ENCODE measurements at places on chromosomes 6 and 20.

- no peak for DNase-seq
Measured at GRCh38 chr6:169795196-169795595, 43.8 kb downstream of the ERMARD start.

- DNase-seq: no peak
Measured at GRCh38 chr6:140921366-140922226, 1211.1 kb upstream of the GJE1 start.

DNA sequence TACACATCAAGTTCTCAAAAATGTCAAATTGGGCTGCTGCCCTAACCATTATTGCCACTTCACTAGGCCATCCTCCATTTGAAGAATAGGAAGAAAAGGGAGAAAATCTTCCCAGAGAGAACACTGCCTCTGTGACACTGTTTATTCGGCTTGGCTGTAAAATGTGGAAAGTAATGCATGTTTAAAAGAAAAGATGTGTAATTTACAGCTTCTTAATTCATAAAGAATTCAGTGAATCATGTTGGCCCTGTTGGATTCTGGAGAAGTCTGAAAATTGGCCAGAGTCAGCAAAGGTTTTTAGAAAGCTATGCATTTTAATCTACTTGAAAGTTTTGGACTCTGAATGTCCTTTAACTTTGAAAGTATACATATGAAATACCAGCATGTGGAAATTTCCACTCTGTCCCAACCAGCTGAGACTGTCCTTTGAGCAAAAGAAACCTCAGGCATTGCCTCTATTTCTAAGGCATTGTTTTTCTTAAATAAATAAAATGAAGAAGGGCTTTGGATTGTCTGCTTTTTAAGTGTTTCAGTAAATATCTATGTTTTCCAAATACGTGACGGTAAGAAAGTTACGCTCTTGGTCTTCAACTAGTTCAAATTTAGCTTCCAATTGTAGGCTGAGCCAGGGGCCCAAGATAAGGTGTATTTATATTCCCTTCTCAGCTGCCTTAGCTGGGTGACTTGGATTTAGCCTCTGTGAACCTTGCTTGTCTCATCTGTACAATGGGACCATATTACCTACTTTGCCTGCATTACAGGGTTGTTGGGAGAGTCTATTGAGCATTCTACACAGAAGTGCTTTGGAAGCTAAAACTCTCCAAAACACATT is 222.2 kb downstream of the UST start:
- no peak for DNase-seq

- DNase-seq: no peak
Measured at GRCh38 chr20:44696315-44696714, 18.9 kb upstream of the CCN5 start.

DNA sequence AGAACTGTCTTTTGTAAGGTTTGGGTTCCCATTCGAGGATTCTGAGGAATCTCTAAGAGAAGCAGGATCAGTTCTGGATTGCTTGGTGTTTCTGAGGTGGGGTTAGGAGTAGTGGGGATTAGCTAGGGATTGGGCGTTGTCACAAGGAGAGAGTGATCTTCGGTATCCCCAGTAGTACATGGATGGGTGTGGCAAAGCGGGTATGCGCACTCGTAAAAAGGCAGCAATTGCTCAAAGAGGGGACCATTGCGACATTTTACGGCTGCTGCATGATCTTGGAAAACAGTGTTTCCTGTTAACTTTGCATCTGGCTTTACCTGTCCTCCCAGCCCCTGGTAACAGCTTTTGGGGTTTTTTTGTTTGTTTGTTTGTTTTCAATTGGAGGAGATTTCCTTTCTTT is 9.7 kb upstream of the ZSCAN9 start:
- DNase-seq: no peak

- no peak for DNase-seq
Measured at GRCh38 chr20:63830841-63831588, at the start of gene ZBTB46. TSS of gene ZBTB46 (minus strand) at chr20:63831264. CDS start at chr20:63790757, 40,507 bp downstream.

GRCh38 chr6:134764741-134765140 is 185.2 kb downstream of the ALDH8A1 start:
- no peak for DNase-seq

GRCh38 chr6:136411453-136412354 is 122.1 kb upstream of the BCLAF1 start:
- DNase-seq: no peak

DNA sequence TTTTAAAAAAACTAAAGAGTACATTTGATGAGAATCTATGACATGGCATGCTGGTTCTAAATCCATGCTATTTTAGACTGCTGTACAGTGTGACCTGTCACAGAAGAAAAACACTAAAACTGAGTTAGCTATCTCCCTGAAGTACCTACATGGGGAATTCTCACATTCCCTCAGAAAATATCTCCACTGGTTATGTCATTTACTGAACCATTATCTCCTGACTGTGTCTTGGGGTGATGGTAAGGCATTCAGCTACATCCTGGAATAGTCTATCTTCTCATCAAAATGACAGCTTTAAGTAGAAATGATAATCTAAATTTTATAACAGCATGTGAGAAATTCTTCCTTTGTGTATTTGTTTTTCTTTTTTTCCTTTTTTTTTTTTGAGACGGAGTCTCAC is 172.1 kb upstream of the HTR1E start:
- no peak for DNase-seq

GRCh38 chr6:144194293-144194810 is 44.0 kb downstream of the STX11 start:
- DNase-seq: no peak

- DNase-seq: no peak
Measured at GRCh38 chr20:921068-921467, 4.9 kb upstream of the ANGPT4 start.
